ENCODE measurements at places on chromosomes 4 and X.

GRCh38 chrX:15336023-15336413, 695 bp upstream of the PIGA start:
- peak; percentile 47 for DNase-seq

GRCh38 chr4:83112678-83113428, 1.7 kb downstream of the PLAC8 start:
- DNase-seq, result peak; percentile 52

GRCh38 chr4:150131581-150132228, 53.5 kb downstream of the DCLK2 start:
- peak; percentile 38 for DNase-seq

- DNase-seq, result no peak
Observed at GRCh38 chr4:112731715-112732114, 94.8 kb downstream of the LARP7 start.

GRCh38 chr4:5014007-5014682, 5.1 kb downstream of the CYTL1 start:
- no peak for DNase-seq

GRCh38 chr4:72323227-72323626, 245.8 kb downstream of the ADAMTS3 start:
- DNase-seq, result peak; percentile 35

- DNase-seq, result no peak
Observed at GRCh38 chr4:48944756-48945241, 38.2 kb upstream of the OCIAD2 start.

- DNase-seq, result no peak
Observed at GRCh38 chr4:12139296-12139695, 710.6 kb upstream of the HS3ST1 start.

DNA sequence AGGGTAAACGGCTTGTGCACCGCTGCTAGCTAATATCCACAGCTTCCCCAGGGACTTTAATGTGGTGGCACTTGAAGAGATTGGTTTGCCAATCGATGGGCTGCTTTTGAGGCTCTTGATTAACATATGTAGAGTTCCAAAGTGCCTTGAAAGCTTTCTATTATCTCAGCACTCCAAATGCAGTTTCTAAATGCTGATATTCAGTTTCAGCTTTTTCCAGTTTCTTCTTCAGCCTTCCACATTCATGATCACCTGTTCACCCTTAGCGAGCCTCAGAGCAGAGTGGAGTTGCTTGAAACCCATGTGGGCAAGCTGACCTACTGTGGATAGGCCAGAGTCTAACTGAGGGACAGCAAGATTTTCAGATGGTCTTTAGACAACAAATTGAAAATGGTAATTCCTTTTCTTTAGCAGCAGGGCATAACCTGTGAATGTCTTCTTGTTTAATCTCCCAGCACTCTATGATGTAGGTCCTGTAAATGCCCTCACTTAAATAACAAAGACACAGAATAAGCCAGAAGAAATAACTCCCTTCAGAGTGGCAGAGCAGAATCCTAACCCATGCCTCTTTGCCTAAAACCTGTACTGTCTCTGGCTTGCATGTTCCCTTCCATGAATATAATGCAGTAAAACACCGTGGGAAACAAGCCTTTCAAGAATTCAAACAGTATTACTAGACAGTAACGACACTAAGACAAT, 99.8 kb downstream of the TSPAN5 start:
- DNase-seq, result no peak

DNA sequence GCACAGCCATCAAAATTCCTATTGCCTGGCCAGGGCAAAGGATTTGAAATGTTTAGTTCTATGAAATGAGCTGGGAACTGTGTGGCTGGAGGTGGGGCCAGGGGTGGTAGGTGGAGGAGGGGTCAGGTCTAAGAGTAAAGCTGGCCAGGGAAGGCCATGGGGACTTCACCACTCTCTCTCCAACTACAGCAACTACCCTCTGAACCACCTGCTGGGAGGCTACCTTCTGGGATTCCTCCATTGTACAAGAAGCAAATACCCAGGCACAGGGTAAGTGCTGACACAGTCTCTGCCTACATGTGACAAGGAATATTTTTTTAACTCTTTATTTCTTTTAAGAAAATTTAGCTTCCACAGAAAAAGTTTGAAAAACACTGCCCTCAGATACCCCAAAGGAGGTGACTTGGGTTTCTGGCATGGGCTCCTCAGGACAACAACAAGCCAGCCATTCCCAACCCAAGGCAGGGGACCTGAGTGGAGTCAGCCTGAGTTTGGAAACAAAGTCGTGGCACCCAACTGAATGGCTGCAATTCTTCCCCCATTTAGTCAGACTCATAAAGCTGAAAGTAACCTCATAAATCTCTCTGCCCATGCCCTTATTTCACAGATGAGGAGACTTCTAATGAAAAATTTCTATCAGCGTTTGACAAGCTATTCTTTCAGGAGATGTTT, 593.8 kb upstream of the DIPK2B start:
- no peak for DNase-seq

DNA sequence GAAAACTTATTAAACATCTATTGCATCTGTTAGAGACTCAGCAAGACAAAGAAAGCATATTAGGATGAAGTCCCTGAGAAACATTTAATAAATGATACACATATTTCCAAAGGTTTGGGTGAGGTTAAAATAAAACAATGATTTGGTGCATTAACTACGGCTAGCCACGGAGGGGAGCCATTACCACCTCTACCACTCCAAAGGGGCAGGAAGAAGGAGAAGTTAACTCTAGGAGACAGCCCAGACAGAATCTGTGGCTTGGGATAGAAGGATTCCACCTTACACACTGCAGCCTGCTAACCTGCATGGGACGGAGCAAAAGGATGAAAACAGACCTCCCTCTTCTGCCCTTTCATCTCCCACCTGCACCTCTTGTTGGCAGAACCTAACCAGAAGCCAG, 189.1 kb upstream of the C1QTNF7 start:
- DNase-seq, result peak; percentile 58

DNA sequence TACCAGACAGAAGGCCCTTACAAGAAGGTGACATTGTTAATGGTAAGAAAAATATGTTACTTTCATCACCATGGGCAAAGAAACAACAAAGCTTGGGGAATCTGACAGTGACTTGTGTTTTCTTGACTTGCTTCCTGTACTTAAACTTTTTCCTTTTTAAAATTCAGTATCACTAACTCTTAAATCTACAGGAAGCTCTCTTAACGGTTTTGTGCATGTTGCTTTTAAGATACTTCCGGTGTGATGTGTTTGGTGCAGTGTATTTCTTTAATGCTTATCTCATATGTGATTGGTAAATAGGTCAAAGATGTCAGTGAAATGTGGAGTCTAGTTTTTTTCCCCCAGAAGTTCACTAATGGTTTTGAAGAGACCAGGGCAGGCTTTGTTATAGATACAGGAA, 45.2 kb downstream of the ADH5 start:
- no peak for DNase-seq

GRCh38 chr4:73446336-73446938, 10.4 kb downstream of the AFP start:
- peak; percentile 46 for DNase-seq

- no peak for DNase-seq
Observed at GRCh38 chrX:10169175-10169574, 12.4 kb downstream of the CLCN4 start.

DNA sequence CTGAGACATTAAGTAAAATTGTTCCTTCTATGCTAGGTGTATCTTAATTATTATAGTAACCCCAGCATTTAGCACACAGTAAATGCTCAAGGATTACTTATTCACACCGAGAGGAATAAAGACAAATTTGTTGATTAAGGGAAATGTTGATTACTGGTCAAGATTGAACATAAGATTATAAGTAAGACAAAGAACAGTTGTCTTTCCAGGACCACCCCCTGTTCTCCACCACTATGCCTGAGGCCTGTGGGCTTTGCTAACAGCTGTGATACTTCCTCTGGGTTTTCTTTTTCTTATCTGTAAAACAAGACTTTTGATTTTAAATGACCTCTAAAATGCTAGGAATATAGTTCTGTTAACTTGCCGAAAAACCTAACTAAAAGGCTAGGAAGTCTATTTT, 128.0 kb downstream of the DCLK2 start:
- no peak for DNase-seq

- no peak for DNase-seq
Observed at GRCh38 chr4:171430495-171430894, 382.7 kb upstream of the GALNTL6 start.

GRCh38 chr4:109826719-109827118, 1.1 kb upstream of the RRH start:
- peak; percentile 36 for DNase-seq

DNA sequence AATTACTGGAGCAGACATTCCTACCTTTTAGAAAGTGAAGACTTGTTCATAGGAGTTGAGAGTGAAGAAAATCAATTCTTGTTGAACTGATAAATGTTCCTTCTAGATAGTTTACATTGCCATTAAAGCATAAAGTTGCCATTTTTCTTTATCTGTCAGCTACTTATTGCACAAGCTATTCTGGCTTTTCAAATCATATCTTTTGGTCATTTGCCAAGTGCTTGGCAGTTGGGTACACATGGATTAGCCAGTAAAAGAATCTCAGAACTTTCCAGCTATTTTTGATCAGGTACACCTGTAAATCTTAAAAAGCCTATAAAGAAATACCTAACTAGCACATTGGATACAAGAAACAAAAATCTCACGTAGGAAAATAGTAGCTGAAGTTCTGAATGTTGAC, 56.4 kb upstream of the PNPLA4 start:
- no peak for DNase-seq

GRCh38 chr4:57971261-57971660, 861.1 kb upstream of the IGFBP7 start:
- DNase-seq, result no peak

DNA sequence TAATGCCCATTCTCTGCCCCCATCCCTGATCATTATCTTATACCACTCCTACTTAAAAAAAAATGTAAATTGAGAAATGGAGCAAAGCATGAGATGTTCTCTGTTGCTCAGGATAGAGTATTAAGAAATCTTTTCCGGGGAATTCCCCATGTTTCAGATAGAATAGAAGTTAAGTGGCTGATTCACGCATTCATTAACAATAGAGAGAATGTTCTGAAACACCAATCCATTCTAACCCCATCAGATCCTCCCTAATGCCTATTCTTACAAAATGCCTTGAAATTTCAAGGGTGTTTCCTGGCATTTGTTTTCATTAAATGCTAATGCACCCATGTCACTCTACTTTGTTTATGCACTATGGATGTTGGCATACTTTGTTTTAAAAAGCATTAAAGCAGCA, 101.1 kb downstream of the AREG start:
- peak; percentile 63 for DNase-seq

GRCh38 chr4:134470544-134470943, 269.0 kb upstream of the PABPC4L start:
- DNase-seq, result no peak

- peak; percentile 9 for DNase-seq
Observed at GRCh38 chr4:37434469-37434868, 189.9 kb downstream of the NWD2 start.
